ENCODE measurements at places on chromosomes 3 and 15. TPM values are rescaled to one million over a fixed set of nuclear protein-coding genes. Genes with fewer than 3 reads are reported as not detected.

DNA sequence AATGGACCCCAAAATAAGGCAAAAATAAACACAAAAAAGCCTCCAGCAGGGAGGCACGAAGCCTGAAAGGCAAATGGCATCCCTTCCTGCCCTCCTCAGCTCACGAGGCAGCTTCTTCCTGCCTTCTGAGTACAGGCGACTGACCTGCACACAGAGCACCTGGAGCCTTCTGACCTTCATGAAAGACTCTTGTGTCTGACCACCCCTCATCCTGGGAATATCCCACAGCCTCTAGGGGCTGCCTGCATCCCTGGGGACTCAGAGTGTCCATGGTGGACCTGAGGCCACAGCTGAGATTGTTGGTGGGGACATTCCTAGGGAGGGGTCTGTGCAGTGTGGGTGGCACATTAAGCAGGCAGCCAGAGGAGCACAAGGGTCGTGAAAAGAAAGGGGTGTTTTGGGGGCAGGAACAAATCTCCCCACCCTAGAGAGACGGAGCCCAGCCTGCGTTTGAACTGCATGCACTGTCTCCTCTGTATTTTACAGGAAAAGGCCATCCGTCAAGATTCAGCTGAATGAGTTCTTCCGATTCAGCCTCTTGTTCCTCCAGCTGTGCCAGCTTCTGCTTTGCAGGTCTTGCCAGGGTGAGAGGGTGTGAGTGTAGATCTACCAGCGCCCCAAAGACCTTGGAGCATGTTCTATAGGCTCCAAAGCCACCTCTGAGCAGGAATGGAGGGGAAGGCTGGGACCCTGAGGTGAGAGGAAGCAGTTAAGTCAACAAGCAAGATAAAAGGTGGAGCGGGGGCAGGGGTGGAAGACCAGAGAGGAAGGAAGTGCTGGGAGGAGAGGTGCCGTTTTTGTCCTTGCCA is 80.4 kb upstream of the MEF2A start:
- DNase-seq: no peak

- DNase-seq: no peak
Observed at GRCh38 chr3:52468336-52468735, 12.9 kb downstream of the NISCH start.

DNA sequence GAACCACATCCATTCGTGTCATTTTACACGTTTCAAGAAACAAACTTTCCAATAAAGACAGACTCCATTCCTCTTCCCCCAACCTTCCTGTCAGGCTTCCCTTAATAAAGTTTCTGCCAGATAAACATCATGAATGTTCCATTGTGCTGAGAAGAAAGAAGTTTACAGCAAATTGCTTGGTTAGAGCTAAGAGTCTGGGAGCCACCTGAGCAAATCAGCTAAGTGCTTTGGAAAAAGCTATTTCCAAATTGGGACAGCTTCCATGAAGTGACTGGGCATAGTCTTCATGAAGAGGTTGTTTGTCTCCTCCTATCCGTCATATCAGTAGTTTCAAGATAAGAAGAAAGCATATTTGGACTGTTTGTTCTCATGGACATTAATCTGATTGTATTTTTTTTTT is 77.0 kb downstream of the MAGI1 start:
- no peak for DNase-seq

DNA sequence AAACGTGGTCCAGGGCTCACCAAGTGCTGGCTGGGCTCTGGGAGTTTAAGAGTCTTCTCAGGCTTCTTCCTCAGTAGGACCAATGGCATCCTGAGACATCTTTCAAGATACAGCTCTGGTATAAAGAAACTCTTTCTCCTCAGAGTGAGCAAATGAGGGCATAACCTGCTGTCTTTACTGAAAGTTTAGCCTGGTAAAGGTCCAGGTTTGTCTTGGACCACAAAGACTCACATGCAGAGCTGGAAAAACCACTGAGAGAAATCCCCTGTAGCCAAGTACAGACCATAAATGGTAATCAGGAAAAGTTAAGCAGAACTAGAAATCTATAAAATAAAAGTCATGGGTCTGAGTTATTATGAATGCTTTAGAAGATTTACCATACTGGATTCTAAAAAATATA is 23.1 kb downstream of the CD47 start:
- no peak for DNase-seq

The KLHL40 gene
- total RNA-seq: not detected
